HL-60 (cell line): ENCODE measurements at places on chromosomes 7 and 10.

DNA sequence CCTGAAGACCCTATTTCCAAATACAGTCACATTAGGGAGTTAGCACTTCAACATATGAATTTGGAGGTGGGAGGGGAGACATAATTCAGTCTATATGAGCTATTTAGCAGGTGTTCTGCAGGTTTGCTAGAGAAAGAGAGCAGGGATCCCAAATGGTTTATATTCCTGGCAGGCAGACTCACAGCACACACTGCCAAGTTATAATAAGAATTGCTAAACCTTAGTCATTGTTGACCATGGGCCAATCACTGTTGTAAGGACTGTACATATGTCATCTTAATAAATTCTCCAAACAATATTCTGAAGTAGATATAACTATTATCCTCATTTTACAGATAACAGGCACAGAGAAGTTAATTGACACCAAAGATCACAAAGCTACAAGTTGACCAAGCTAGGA, 1.5 kb upstream of the CCDC3 start:
- DNase-seq: no peak

DNA sequence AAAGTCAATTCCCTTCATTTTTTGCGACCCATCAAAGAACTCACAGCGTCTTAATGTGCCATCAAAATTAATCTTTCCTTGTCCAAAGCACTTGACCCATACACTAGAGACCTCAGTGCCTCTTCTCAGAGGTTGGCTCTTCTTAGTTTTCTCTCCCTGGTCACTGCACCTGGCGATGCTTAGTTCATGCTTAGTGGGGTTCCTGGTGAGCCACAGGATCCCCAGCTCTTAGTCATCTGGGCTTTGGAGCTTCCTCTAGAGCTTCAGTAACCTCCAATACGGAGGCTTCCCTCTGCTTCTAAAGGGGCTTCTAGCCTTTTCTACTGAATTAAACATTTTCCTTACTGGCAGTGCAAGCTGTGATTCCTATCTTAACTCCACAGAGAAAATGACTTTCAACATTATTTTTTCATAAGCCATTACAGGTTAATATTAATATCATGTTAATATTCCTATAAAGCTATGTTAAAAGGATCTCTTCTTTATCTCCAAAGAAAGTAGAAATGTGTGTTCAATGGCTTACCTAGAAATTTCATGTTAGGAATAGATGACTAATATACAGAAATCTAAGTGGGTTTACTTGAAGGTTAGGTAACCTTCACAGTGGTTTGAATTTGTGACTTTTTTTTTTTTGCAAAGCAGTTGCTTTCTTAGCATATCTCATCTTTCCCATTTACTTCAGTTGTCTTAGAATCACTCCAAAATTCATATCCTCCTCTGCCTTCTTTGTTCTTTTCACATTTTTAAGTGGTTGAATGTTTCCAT, 295.2 kb downstream of the CAMK1D start:
- DNase-seq: no peak

- DNase-seq: no peak
Measured at GRCh38 chr10:100985336-100985735, 2.0 kb downstream of the MRPL43 start.

DNA sequence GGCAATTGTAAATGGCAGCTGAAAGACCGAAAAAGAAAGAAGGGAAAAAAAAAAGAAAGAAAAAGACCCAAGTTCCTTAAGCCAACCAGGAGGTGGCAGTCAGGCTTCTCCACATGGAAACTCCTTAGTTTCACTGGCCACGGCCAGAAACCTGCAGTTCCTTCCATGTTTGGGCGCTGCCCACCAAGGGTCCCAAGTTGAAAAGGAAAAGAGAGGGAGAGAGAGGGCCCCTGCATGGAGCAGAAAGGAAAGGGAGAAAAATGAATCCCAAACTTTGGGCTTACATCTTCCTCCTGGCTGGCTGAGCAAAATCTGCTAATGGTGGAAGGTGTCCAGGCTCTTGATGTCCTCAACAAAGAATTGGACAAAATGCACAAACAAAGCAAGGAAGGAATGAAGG, 31.8 kb upstream of the ABCA13 start:
- DNase-seq: no peak

DNA sequence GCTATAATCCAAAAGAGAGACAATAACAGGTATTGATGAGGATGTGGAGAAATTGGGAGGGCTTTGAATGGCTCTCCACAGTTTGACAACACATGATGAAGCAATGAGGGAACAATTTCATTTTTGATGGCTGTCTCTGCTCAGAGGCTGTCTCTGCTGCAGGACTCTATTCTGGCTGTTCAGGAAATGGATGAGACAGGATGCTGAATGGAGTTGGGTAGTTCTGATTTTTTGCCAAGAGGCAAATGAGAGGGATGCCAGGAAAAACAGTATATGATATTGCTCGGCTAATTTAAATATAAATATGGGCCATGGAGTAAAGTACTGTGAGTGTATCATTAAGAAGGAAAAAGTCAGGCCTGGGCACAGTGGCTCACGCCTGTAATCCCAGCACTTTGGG, 16.8 kb downstream of the APBB1IP start:
- DNase-seq: no peak

DNA sequence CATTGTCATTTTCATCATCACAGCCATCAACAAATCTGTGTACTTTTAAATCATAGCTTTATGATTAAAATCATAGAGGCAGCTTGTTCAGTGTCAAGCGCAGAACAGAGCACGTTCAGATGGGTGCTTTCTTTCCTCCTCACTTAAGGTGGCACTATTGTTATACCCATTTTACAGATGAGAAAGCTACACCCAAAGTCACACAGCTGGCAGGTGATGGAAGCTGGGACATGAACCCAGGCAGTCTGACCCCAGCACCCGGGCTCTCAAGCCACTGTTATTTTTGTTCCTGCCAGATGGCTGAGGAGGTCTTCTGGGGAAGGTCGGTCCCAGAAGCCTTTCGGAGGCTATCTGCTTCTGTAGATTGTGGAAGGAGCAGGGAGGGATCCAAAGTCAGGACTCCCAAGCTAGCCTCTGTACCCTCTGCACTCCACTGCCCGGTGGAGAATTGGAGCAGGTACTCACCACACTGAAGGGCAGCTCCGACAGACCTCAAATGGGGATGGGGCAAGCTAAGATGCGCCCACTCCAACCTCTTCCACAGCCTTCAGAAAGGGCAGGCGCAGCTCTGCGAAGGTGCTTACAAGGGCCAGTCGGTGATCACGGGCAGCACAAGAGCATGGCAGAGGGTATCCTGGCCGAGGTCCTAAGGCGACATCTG, 610 bp downstream of the AVPI1 start:
- DNase-seq: no peak

DNA sequence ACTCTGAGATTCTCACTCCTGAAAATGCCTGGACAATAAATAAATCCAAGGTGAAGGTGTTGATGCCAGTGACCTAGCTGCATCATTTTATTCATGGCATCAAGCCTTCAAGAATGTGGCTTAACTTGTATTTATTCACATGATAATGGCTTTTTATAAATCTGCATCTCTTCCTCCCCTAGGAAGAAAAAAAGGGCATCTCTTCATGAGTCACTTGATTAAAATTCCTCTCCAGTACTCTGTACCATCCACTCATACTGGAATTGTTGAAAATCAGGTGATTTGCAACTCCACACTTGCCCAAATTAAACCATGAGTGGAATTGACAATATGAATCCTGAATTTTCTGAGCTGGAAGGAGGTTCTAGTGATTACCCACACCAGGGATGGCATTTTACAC, 30.2 kb downstream of the PTPRE start:
- no peak for DNase-seq

GRCh38 chr7:11957956-11958355, 126.0 kb upstream of the THSD7A start:
- no peak for DNase-seq
